ENCODE measurements at places on chromosomes 4 and X.

DNA sequence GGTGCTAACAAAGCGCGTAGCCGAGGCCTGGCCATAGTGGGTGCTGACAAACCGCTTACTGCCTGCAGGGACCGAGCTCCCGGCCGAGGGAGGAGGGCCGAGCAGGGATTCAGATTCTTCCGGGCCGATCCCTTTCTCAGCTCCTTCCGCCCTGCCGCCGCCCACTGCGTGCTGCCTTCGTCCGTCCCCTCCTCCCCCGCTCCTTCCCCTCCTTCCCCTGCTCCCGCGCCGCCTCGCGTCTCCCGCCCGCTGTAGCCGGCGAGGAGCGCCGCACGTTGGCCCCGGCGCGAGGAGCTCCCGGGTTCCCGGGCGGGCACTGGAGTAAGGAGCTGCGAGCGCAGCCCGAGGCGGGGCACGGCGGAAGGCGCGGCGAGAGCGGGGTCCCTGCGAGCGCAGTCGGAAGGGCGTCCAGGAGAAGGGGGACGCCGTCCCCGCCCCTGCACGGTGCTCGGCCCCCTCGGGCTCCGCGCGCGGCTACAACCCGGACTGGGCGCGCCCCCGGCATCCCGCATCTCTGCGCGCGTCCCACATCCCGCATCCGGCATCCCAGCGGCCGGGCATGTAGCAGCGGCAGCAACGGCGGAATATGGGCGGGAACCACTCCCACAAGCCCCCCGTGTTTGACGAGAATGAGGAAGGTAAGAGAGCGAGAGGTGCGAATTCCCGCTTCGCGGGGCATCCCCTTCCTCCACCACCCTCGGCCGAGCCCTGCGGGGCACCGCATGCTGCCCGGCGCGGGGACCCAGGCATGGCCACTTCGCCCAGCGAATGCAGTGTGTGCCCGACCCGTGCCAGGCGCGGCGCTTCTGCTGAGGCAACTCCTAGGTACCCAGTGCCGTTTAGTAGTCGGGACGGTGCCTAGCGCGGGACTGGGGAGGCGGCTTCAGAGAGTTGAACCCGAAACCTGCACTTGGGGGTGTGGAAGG lies at the start of gene STK32B:
Gene STK32B (plus strand): TSS at position 203 of the 926 bp plus-strand sequence.
- no peak for DNase-seq

DNA sequence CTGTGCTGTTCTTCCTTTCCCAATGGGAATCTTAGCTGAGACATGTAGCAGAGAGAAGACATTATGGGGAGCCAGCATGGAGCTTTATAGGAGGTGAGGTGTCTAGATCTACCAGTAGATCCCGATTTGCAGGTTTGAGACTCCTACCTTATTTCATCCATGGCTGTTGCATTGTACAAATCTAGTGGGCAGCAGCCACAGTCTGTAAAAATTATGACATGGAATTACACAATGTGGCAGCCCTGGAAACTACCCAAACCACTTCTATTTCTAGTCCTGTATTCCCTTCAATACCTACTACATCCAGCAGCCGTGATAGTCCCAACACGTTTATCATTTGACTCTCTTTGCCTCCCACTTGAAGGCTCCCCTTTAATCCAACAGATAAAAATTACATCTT lies 8.1 kb downstream of the ATP7A start:
- DNase-seq: no peak

- no peak for DNase-seq
Observed at GRCh38 chr4:139275281-139275735, 4.7 kb downstream of the MGARP start.

GRCh38 chr4:163755013-163755412 lies 260.5 kb downstream of the TMA16 start:
- DNase-seq: peak; percentile 9

DNA sequence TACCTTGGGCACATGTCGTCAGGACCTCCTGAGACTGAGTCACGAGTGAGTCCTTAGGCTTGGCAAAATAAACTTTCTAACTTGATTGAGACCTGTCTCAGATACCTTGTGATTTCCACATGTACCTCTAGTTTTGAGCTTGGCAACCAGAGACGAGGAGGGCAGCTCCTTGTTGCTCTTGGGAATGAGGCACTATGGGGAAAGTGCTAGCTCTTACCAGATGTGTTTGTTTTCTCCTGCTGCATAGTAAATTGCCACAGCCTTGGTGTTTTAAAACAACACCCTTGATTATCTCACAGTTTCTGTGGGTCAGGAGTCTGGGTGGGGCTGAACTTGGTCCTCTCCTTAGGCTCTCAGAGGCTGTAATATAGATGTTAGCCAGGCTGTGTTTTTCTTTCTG lies 59.1 kb upstream of the MAML3 start:
- DNase-seq: no peak

DNA sequence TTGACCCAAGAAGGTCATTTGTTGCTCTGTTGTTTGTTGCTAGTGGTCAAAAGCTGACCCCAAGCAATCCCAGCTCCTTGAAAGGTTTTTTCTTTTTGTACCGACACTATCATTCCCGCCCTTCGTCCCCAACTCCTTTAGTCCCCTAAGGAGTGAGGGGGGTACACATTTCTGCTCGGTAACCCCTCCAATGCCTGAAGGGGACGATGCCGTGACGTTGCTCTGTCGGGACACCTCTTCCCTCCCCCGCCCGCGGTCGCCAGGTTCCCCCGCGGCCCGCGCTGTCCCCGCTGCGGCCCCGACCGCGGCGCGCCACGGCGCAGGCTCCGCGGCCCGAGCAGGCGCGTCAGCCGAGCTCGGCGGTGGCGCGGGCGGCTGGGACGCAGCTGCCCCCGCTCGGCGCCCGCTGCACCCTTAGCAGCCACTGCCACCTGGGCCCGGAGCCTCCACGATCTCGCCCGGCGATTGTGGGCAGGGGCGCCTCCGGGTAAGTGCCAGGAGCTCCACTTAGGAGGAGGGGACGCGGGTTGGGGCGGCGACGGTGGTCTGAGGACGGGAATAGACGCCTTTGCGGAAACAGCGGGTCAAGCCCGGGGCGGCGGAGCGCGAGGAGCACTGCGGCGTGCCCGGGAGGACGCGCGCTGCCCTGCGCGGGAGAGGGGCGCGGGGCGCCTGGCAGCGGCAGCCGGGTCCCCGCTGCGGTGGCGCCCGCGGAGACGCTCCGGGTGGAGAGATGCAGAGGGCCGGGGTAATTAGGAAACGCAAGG lies at the start of gene GLRB:
Gene GLRB (plus strand): TSS at position 340 of the 767 bp plus-strand sequence. CDS start 1,875 bp downstream, outside the sequence.
- no peak for DNase-seq

GRCh38 chrX:93791304-93791703 lies 117.3 kb downstream of the FAM133A start:
- no peak for DNase-seq

GRCh38 chr4:2300431-2301224 lies 38.7 kb upstream of the MXD4 start:
- DNase-seq: no peak

- DNase-seq: no peak
Observed at GRCh38 chr4:168978001-168978700, 31.9 kb downstream of the CBR4 start.

DNA sequence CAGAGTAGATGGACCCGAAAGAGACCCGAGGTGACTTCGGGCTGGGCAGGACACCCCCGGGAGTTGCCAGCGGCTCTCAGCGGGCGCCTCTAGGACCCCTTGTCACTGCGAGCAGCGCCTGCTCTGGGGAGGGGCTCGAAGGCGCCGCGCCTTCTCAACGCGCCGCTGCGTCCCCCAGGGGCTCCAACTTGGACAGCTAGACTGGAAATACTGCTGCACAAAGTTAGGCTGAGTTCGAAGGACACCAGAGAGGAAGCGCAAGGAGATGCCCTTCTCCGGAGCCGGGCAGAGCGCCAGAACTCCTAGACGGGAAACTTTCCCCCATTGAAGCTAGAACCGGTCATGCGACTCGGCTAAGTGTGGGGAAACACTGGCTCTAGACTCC lies 493 bp upstream of the KCNIP4 start:
- no peak for DNase-seq

DNA sequence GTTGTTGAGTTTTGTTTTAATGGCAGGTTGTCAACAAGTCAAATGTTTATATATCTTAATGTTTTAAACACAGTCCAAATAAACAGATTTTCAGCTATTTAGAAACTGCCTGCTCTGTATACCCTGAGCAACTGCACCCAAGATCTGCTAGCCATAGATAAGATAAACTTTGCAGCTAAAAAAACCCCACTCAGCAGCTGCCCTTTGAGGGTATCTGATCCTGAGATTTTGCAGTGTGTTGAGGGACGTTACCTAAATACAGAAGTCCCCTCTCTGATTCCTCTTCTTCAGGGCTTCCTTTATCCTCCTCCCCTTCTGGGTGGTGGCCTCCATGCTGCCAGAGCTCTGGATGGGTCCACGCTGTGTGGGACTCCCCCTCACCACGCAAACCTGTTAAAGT lies 11.0 kb upstream of the FGG start:
- no peak for DNase-seq

DNA sequence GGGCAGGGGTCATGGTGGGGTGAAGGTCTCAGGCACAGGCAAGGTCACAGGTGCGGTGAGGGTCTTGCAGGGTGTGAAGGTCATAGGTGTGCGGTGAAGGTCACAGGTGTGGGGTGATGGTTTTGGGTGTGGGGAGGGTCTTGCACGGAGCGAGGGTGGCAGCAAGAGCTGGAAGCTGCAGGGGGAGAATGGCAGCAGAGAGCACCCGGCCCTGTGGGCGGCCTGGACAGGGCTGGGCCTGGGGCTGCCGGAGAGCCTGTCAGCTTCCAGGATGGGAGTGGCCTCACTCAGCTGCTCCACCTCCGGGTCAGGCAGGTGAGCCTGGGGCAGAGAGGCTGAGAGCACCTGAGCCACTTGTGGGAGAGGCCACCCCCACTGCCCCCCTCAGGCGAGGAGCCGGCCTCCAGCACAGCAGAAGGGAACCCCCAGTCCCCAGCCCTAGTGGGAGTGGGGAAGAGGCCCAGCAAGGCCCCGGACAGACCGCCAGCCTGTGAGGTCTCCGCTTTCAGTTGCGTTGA lies 1.5 kb downstream of the MSANTD1 start:
- DNase-seq: no peak

GRCh38 chr4:6121276-6121850 lies 79.0 kb downstream of the JAKMIP1 start:
- DNase-seq: no peak

DNA sequence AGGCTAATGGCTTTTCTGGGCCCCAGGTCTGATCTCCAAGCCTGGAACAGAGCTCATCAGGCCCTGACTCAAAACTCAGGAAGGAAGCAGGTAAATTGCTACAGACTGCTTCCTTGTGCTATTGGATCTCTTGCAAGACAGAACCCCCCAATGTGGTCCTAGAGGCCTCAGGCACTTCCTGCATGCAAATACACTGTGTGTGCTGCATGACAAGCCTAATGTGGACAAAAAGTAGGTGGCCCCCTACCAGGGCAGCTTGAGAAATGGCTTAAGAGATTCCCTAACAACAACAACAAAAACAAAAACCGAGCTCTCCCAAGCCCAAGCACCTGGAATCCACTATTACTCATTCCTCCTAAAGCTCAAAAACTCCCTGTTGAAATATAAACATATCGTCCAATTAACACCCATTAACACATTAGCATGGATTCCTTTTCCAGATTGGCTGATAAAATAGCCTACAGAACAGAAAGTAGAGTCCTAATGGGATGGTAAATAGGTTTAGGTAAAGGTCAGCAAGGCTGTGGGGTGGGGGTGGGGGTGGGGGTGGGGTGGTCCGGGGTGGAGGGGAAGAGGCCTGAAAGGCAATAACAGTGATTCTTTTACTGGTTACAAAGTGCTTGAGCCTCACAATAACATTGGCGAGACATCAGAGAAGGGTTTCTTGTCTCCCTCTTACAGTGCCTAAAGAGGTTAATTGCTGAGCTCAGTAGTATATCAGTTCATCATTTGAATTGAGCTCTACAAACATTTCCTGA lies 24.1 kb upstream of the FGF16 start:
- DNase-seq: no peak

GRCh38 chr4:165394275-165394674 lies 15.5 kb downstream of the CPE start:
- no peak for DNase-seq

- no peak for DNase-seq
Observed at GRCh38 chr4:9384126-9384525, 21.2 kb downstream of the USP17L30 start.

- DNase-seq: no peak
Observed at GRCh38 chr4:109921384-109921808, 8.7 kb downstream of the EGF start.

GRCh38 chrX:100642290-100642689 lies 1.7 kb upstream of the SRPX2 start:
- no peak for DNase-seq

DNA sequence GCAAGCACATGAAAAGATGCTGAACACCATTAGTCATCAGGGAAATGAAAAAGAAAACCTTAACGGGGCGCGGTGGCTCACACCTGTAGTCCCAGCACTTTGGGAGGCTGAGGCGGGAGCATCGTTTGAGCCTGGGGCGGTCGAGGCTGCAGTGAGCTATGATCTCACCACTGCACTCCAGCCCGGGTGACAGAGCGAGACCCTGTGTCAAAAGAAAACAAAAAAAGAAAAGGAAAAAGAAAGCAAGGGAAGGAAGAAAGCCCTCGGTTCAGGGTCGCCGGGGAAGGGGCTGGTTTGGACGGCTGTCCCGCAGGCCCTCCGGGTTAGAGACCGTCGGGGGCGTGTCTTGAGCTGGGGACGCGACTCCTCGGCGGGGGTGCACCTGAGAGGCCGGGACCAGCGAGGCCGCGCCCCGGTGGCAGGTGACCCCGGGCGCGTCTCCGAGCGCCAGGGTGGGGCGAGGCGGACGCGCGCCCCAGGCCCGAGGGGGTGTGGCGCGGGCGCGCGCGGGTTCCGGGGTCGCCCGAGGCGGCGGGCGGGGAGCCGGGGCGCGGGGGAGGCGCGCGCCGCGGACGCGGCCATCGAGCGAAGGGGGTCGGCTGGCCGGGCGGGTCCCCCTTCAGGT lies 478 bp upstream of the PLXNA3 start:
- peak; percentile 38 for DNase-seq

- DNase-seq: no peak
Observed at GRCh38 chr4:647481-647880, 22.1 kb downstream of the PDE6B start.

- no peak for DNase-seq
Observed at GRCh38 chr4:98314791-98315565, 53.8 kb downstream of the RAP1GDS1 start.

- peak; percentile 54 for DNase-seq
Observed at GRCh38 chr4:174522183-174523024, at the start of gene HPGD. TSS of gene HPGD (minus strand) at chr4:174522488. CDS start at chr4:174522451, 37 bp downstream.

DNA sequence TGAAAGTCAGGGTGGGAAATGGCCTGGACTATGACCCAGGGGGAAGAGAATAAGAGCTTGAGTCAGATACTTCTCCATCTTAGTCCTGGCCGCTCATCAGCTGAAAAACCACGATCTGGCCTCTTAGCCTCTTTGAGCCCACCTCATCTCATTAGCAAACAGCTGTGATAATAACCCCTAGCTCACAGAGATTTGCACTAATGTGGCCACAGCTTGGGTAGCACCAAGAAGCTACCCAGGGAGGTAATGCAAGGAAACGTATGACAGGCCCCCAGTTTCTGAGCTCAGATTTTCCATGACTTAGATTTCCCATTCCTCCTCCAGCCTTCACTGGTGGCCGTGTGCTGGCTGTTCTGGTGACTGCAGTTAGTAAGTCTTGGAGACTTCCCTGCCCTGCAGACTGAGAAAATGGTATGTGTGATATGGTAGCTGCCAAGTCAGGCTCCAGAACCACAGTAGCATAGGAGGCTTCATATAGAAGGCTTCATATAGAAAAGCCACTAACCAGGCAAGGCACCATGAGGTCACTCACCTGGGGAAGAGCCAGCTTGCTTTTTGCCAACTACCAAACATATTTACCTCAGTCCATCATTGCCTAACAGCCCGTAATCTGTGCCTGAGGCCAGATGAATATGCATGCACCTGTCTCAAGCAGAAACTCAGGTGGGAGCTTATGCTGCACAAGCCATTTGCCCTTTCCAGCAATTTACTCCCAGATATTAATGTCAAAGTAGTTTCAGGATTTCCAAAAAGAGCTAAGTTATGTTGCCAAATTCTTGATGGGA lies 51.4 kb upstream of the GABRE start:
- DNase-seq: no peak
